ENCODE measurements at places on chromosomes 13 and 19.

DNA sequence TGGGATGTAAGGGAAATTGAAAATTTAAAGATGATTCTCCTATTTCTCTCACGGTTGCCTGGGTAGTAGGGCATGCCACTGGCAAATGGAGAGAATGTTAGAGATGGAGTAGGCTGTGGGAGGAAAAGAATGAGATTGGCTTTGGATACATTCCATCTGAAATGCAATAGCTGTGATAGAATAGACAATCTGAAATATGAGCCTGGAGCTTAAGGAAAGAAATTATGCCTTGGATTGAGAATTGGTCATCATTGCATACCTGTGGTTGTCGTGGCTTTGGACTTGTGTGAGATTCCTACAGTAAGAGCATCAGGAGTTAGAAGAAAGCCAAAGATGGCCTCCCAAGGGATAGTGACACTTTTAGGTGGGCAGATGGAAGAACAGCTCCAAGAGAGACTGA is 305.1 kb upstream of the SLC10A2 start:
- no peak for DNase-seq

- no peak for DNase-seq
These were observed 43.7 kb upstream of the HMGB1 start for GRCh38 chr13:30509254-30510050.

DNA sequence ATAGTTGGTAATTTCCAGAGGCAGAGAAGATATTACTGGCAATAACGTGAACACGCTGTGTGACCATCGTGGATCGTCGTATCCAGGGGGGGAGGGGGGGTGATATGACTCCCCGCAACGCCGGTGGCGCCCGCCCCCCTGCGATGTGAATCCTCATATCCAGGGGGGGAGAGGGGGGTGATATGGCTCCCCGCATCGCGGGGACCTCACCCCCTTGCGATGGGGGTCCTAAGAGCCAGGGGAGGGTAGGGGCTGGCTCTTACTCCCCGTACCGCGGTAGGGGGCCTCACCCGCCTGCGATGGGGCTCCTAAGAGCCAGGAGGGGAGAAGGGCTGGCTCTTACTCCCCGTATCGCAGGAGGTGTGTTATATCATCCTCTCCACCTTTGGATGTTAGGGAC is 31.3 kb upstream of the RGCC start:
- no peak for DNase-seq

DNA sequence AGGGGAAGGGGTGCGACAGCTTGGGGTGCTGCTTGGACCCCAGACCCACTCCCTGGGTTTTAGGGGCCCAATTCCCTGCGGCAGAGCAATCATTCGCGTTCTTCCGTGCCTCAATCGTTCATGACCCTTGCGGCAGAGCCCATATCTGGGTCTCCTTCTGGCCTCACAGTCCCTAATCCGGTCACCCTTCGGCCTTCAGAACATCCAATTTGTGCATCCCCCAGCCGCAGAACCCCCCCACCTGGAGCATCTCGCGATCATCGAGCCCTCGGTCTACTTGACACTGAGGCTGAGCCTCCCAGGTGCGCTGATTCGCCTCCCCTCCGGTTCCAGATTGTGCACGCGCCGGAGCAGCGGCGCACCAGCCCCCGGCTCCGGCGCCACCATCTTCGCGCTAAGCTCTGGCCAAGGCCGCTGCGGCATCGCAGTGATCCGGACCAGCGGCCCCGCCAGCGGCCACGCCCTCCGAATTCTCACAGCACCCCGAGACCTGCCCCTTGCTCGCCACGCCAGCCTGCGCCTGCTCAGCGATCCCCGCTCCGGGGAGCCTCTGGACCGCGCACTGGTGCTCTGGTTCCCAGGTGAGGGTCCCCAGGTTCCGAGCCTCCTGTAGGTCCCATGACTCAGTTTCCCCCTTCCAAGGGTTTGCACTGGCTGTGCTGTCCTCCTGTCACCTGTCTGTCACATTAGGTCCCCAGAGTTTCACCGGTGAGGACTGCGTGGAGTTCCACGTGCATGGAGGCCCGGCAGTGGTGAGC is 501 bp downstream of the GTPBP3 start:
- DNase-seq: no peak

DNA sequence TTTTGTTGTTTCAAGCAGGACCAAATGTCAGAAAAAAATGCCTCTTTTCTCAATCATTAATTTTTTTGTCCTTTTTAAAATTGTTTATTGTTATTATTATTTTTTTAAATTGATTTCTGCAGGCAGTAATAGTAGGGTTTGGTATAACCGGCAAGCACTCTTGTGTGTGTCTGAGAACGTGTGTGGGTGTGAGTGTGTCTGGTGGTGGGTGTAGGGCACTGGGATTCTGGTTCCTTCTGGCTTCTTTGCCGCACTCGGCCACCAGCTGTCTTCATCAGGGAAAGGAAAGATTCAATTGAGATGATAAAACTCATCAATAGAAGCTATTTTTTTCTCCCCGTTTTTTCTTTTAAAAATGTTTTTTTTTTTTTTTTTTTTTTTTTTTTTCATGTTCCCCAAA is 56.4 kb downstream of the IER2 start:
- DNase-seq: no peak

DNA sequence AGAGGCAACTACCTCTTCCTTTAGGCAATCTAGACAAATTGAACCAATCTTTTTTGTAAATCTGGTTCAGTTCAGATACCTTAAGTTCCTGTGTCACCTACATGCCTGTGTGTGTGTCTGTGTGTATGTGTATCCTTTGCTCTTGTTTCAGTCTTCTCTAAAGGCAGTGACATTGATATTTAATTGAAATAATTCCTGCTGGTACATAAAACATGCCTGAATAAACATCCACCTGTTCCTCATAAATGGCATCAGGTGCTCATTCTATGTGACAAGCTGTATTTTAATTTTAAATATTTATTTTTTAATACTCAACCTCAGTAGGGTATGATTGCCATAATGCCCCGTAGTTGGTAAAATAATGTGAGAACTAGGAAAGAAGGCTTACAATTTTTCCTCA is 1606.4 kb upstream of the PRR20A start:
- no peak for DNase-seq

DNA sequence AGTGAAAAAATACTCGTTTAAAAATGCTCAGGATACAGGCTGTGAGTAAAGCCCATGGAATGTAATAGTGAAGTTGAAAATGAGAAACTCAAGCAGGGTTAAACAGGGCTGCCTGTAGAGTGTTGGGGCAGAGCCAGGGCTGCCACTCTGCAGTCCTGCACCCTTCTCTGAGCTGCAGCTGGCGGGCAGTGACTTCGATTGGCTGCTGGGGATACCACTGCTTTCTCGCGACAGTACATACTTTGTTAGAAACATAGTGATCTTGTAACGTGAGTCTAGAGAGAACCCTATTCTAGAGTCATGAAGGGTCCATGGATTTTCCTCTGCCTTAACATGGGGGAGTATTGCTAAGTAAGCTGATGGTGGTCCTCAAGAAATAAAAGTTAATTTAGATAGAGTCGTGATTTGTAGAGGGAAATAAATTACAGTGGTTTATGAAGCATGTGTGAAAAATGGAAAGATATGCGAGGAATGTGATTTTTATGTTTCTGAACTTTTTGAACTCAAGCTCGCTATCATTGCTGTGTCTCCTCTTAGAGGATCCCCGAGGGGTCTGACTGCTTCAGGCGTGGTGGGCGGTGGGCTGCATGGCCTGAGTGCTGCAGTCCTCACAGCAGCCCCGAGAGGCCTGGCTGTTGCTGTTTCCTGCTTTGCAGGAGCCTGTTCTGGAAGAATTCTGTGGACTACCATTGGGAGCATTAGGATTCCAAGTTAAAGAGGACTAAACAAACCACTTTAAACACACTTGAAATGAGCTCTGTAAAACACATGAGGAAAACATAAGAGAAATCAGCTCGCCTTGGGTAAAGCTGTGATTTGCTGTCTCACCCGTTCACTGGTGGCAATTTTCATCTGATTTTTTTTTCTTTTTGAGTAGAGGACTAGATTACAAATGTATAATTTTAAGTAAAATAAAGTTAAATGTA is 95.7 kb downstream of the ARHGEF7 start:
- no peak for DNase-seq

DNA sequence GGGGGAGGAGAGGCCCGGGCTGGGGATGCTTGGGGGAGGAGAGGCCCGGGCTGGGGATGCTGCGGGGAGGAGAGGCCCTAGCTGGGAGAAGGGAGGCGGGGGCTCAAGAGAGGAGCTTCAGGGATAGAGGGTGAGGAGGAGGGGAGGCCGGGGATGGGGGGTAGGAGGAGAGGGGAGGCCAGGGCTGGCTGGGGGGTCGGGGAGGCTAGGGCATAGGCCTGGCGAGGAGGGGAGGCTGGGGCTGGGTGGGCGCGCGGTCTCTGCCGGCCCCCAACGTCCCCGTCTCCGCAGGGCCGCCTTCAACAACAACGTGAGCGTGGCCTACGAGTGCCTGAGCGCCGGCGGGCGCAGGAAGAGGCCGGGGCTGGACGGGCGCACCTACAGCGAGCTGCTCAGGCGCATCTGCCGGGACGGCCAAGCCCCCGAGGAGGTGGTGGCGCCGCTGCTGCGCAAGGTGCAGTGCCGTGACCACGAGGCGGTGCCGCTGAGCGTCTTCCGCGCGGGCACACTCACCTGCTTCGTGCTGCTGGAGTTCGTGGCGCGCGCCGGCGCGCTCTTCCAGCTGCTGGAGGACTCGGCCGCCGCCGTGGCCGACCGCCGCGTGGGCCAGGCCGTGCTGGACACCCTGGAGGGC is 11.4 kb downstream of the TPGS1 start:
- DNase-seq: no peak

DNA sequence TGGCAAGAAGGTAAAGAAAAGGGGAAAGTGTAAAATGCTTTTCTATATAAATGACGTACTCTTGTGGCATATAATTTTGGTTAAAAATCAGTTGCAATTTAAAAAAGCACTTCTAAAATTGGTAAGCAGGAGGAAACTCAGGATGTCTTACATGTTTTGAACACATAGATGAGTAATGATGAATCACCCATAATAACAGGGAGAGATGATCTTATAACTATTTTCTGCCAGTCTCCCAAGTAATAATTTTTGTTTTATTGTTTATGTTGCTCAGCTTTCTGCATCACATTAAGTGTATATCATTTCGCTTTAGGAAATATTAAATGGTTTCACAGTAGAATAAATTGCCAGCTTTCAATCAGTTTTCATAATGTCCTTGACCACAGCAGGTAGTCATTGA is 1430.7 kb upstream of the PCDH20 start:
- DNase-seq: no peak

DNA sequence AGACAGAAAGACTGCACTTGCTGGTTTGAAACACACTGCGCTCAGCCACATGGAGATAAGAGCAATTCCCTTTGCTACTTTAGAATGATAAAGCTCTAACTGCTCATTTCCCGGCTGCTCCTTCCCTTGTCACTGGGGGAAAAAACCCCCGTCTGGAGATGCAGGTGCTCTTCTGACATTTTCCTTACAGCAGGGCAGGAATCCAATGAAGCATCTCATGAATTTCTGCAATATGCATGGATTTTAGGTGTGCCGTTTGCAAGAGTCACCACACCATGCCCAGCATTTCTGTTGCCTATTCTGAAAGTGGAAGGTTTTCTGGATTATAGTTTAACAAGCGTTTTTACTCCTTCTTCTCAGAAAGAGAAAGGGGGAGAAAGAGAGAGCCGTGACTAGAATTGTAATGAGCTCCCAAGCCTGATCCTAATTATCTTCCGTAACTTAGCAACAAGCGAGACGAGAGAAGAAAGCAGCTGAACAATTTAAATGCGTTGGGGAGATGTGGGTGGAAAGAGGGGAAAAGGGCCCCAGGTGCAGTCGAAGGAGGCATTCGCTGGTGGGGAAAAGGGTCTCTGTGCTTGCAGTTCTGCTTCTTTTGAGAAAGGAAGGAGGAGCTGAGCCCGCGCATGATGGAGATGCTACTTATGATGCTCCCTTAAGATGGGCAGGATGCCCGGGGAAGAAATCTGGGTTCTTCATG is 76.6 kb upstream of the SPATA13 start:
- DNase-seq: no peak

GRCh38 chr19:58562122-58563033 is 4.0 kb upstream of the UBE2M start:
- DNase-seq: peak; percentile 74

GRCh38 chr19:10450853-10451609 is 30.7 kb downstream of the PDE4A start:
- DNase-seq: no peak

- no peak for DNase-seq
These were observed 107.0 kb downstream of the PCDH9 start for GRCh38 chr13:67123165-67123564.

GRCh38 chr19:16014923-16015804 is 61.1 kb upstream of the TPM4 start:
- DNase-seq: peak; percentile 48

DNA sequence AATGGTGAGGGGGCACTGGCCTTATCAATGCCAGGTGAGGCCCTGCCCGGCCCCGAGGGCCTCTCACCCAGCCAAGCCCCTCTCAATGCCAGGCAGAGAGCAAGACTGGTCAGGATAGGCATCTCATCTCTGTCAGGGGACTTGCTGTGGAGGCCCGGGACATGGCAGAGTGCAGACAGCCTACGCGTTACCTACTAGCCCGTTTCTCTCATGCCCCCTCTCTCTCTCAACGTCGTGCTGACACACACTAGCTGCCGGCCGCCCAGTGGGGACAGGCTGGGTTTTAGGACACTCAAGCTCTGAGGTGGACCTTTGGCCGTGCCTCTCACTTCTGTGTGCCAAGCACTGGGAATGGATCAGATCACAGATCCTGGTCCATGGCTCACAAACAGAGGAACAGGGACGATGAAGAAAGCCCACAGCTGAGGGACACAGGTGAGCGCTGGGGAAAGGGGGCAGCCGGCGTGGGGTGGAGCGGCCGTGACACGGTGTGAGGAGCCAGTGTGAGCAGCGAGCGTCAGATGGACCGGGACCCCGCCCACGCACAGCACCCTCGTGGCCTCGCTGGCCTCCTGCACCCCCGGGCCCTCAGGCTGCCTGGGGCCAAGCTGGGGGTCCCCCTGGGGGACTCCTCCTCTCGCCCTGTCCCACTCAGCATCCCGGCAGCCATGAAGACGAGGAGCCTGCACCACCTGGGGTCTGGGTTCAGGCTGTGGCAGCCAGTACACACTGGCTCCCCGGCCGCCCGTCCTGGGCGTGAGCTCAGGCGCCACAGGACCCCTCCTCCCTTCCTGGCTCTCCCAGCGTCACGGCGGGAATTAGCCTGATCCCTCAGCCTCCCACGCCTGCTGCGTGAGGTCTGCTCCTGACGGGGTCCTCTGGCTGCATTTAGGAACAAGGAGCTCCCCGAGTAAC is 76.9 kb upstream of the C13orf46 start:
- DNase-seq: peak; percentile 16

DNA sequence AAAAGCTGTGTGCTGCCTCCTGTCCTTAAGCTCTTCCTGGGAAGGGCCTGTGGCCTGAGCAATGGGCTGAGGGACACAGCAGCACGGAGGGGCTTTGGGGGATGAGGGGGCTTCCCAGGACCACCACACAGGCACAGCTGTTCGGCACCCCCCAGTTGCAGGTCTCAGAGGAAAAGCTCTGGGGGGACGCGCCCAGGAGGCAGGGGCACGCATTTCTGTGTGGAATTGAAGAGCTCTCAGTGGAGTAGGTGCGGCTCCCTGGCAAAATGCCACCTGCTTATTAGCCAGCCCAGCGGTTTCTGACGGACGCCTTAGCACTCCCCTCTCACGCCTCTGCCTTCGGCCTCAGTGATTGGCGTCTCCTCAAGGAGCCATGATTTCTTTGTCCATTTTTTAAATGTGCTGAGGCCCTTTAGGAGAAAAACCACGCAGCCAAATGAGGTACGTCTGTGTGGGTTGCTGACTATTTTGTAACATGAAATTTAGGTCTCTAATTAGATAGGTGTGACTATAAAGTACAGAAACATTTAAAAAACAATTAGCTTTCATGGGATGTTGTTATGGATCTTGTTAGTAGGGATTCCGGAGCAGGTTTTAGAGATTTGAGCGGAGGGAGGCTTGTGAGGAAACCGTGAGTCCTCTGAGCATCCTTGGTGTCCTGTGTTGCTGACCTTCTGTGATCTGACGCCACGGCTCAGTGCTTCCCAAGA is 4.0 kb downstream of the MCF2L start:
- no peak for DNase-seq
